ENCODE measurements at places on chromosomes 6 and 20. TPM values are rescaled to one million over a fixed set of nuclear protein-coding genes. Genes with fewer than 3 reads are reported as not detected.

PDE10A gene
- total RNA-seq = 2.4 TPM

TAGAP gene
- not detected for total RNA-seq

NT5E gene
- 1.5 TPM for total RNA-seq

EPHA7 gene
- 6.8 TPM for total RNA-seq

PHACTR2 gene
- 131 TPM for total RNA-seq

OTOR gene
- total RNA-seq = not detected

PFDN4 gene
- total RNA-seq = 85.5 TPM

ID1 gene
- total RNA-seq = 120 TPM

GRCh38 chr6:159056432-159056831 lies 11.6 kb upstream of the TAGAP start:
- H3K36me3 ChIP-seq = no peaks in the 10 kb centered on the region
- H3K27me3 ChIP-seq = no peaks in the 10 kb centered on the region
- H3K4me3 ChIP-seq = no peak overlapping the region
